ENCODE measurements at places on chromosomes 6 and 20.

- no peak for DNase-seq
These were observed 46.2 kb upstream of the SUPT3H start for GRCh38 chr6:45423824-45424450.

DNA sequence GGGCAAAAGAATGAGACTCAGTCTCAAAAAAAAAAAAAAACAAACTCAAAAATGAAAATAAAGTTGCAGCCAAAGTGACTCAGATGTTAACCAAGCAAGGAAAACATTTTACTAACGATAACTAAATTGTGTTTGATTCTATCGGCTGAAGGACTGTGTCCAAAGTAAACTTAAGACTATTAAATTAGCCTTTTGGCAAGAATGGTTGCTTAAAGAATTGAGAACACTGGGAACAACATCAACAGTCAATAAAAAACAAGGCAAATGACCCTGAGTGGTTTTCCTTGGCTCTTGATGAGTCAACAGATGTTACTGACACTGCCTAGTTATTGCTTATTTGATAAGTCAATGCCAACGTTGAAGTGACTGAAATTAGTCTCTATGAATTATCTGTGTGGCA lies 36.7 kb downstream of the POU3F2 start:
- DNase-seq: peak; percentile 88

GRCh38 chr20:47348539-47349142 lies 7.9 kb downstream of the ZMYND8 start:
- no peak for DNase-seq

DNA sequence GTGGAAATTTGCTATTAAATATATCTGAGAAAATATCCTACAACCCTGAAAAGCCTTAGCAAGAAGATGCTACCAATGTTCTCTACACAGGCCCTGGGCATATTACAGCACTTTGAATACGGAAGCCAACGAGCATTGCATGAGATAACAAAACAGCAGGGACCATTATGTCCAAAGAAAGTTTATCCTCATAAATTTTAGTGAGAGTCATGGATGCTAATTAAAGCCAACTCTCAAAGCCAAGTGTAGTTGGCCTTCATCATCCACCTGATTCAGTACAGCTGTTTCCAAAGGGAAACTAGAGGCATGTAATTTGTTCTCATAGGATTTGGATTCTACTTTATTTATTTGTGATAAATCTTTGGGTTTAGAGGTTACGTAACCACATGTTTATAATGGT lies 564.8 kb downstream of the RFPL4B start:
- DNase-seq: no peak

- peak; percentile 63 for DNase-seq
These were observed 29.2 kb downstream of the C6orf58 start for GRCh38 chr6:127606131-127606562.

DNA sequence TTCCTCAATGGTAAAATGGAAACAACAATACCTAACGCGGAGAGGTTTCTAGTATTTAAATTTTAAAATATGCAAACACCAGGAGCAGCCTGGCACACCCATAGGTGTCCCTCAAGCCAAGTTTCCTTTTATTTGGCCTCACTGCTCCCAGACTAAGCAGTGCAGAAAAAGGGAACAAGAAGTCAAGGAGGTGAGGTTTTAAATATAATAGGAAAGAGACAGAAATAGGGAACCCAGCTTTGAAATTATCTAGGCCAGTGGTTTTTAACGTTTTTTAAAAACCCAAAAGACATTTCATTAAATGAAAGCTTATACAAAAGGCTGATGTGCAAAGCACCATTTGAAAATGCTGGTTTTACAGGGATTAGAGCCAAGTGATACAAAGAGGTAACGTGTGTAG lies 109.6 kb downstream of the SLC22A3 start:
- DNase-seq: no peak

DNA sequence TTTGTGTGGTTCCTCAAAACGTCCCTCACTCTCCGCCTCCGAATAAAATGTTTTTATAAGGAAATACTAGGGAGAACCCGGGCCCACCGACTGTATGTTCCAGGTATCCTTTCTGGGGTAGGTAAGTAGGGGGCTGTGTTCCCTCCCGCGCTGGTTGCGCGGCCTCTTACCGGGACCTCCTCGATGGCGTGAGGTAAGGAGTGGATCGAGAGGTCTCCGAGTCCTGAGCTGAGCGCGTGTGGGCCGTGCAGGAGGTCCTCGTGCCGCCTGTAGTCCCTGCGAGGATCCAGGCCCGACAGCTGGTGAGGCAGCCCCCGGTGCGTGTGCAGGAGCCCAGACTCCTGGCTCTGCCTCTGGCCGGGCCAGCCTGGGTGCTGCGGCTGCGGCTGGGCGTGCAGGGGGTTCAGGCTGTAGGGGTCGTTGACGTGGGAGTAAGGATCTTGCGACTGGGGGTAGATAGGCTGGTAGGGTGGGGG lies 5.1 kb downstream of the TFAP2A start:
- DNase-seq: no peak

DNA sequence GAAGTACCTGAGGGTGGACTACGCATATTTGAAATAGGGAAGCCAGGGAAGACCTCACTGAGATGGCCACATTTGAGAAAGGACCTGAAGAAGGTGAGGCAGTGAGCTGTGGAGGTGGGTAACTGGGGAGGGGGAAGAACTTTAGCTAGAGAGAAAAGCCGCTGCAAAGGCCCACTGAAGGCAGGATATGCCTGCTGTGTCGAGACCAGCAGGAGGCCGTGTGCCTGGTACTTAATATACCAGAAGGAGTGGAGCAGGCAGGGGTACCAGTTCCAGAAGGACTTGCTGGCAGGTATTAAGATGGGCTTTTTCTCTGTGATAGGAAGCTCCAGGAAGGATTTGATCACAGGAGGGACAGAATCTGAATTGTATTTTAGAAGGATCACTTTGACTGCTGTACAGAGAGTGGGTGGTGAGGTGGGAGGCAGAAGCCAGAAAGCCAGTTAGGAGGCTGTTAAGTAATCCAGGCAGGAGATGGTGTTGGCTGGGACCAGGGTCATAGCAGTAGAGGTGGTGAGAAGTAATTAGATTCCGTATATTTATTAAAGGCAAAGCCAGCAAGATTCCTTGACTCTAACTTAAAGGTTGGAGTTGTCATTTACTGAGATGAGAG lies 54.2 kb upstream of the FANCE start:
- DNase-seq: no peak

- no peak for DNase-seq
These were observed 8.4 kb upstream of the NUP153 start for GRCh38 chr6:17714879-17715851.

DNA sequence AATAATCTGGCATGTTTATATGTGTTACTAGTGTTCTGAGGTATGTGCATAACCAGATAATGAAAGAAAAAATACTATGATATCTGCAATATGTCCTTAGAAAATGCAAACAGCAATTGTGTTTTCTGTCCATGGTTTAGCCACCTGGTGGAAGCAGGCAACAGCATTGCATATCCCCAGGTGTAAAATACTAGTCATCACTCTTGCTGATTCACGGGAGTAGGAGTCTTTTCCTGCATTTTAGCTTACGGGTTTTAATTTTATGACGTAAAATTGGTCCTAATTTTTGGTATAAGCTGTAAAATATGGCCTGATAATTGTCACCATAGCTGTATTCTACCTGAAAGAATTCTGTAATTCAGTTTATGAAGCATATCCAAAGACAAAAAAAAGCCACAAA lies 2.5 kb downstream of the RNF182 start:
- peak; percentile 13 for DNase-seq

DNA sequence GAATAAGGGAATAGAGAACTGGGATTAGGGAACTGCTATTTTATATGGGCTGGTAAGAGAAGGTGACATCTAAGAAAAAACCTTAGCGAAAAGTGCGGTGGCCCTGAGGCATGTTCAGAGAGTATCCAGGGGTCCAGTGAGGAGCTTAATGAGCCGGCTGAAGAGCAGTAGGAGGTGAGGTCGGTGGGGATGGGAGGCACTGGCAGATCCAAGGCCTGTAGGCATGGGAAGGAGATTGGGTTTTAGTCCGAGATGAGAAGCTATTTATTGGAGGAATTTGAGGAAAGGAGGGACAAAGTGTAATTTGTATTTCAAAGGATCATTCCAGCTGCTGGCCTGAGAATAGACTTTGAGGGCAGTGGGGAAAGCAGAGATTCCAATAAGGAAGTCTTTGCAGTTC lies 123.8 kb downstream of the QKI start:
- no peak for DNase-seq

DNA sequence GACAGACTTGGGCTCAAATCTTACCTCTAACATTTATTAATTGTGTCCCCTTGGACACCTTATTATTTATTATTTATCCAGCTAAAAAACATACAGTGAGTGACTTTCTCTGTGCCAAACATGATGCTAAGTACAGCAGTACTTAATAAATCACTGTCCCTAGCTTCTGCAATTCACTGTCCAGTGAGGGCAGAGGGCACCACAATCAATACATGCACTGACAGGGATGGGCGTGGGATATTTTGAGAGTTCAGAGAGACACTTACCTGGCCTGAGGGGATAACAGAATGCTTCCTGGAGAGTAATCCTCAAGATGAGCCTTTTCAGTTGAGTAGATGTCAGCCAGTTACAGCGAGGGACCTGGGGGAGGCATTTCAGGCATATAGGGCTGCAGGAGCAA lies 9.3 kb upstream of the TAAR2 start:
- DNase-seq: no peak

- no peak for DNase-seq
These were observed 55.1 kb upstream of the LAMA2 start for GRCh38 chr6:128827675-128828464.

- no peak for DNase-seq
These were observed 22.7 kb downstream of the CFAP206 start for GRCh38 chr6:87430499-87430898.

DNA sequence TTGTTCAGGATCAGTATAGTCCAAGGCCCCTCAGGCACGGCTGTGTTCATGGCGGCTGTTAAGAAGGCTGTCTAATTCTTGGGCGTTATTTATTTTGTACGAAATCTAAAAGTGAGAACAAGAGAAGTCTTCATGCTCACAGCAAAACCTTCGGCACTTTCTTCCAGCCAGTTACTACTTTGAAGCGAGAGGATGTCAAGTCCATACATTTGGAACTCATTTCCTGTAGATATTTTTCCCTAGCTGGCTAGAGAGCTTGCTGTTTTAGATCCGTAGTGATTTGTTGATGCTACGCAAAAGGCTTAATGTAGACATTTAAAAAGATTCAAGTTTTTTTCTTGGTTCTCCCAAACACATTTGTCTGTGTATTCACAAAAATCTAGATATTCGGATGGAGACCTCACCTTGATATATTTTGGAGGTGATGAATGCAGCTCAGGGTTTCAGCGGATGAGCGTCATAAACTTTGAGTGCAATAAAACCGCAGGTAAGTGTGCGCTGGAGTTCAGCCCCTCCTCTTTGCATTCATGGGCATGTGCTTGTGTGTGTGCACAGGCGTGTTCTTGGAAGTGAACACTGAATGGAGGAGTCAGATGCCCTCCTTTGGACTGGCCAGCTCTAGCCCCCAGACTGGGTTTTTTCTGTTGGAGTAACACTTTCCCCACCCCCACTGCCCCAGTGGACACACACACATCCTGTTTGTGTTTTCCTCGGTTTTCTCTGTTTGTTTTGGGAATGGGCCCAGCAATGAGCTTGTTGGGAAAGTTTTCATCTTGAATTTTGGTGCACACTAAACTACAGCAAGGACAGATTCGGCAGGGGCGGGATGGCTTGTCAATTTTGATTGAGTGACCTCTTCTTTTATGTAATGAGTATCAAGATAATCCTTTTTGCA lies 65.4 kb downstream of the IGF2R start:
- DNase-seq: no peak

DNA sequence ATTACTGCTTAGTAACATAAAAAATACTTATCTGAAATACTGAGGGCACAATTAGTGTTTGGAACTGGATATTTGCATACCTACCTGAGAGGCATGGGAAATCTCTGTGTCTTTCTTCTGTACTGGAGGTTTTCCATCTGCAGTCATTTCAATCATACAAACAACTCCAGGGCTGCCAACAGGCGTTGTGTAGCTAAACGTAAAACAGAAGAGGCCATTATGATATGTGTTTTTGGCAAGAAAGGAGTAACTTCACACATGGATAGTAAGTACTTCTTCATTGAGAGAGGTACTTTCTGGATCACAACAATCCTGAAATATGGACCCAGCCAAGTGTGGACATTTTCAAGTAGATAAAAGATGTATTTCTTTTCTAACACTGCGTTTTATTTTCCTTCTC lies 363.4 kb downstream of the PHF3 start:
- DNase-seq: no peak

DNA sequence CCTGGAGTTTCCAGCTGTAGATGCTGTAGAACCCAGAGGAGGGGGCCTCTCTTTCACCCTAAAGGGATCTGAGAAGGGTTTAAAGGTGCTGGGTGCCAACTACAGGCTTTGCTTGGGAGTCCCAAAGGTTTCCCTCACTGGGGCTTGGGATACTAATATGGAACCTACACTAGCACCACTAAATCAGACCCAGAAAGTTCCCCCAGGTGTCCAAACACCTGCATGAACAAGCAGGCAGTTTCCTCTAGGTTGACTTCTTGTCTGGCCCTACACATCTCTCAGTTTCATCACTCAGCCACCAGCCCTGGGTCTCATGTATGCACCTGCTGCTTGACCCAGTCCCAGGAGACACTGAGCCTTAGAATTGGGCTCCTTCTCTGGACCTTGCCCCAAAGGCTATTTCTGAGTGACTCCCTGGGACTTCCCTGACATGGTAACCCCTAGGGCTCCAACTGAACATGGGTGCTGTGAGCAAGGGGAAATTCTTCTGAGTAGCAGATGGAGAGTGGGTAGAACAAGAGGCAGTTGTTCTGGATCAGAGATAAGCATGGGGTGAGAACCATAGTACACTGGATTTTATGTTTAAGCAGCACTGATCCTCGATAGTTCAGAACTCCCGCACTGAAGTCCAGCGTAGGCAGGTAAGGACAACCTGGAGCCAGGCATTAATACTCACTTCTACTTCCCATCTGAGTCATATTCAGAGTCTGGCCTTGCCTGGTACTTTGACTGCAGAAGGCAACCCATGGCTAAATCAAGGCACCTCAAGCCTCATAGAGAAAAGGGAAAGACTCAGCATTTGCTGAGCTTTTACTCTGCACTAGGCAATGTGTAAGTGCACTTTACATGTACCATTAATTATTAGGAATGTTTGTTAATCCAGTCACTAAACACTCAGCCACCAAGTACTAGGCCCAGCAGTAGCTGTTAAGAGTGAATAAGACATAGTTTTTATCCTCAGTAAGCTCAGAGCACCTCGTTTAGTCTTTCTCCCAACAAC lies 16.8 kb downstream of the BCL2L1 start:
- no peak for DNase-seq

GRCh38 chr6:11961923-11962322 lies 50.2 kb upstream of the HIVEP1 start:
- no peak for DNase-seq

- no peak for DNase-seq
These were observed 185.1 kb downstream of the COL19A1 start for GRCh38 chr6:70051197-70052124.

GRCh38 chr6:26534681-26535465 lies 3.3 kb upstream of the HMGN4 start:
- no peak for DNase-seq
